Activated CD4-positive, alpha-beta T cell treated with anti-CD3 and anti-CD28 coated beads for 4 hours (primary cell): ENCODE measurements at places on chromosomes 2 and 18.

GRCh38 chr18:76259096-76259495, 235.9 kb downstream of the ZNF516 start:
- no peak for DNase-seq

GRCh38 chr2:168278424-168278888, 31.1 kb upstream of the STK39 start:
- no peak for DNase-seq

GRCh38 chr2:173387660-173388059, 33.0 kb downstream of the CDCA7 start:
- DNase-seq, result no peak

GRCh38 chr2:204933735-204934374, 388.6 kb downstream of the PARD3B start:
- DNase-seq, result no peak

- no peak for DNase-seq
These were observed 193.4 kb upstream of the MYT1L start for GRCh38 chr2:2524348-2524941.

DNA sequence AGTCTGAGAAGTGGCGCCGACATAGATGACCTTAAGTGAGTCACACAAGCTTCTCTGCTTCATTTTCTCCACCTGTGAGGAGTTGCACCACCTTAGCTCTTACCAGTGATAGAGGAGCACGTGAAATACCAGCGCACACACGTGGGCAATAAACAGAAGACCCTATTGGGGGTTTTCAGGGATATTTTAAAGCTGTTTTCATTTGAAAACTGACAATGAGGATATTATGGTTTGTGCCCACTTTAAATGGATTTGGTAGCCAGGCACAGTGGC, 47.3 kb upstream of the FZD7 start:
- DNase-seq, result no peak

DNA sequence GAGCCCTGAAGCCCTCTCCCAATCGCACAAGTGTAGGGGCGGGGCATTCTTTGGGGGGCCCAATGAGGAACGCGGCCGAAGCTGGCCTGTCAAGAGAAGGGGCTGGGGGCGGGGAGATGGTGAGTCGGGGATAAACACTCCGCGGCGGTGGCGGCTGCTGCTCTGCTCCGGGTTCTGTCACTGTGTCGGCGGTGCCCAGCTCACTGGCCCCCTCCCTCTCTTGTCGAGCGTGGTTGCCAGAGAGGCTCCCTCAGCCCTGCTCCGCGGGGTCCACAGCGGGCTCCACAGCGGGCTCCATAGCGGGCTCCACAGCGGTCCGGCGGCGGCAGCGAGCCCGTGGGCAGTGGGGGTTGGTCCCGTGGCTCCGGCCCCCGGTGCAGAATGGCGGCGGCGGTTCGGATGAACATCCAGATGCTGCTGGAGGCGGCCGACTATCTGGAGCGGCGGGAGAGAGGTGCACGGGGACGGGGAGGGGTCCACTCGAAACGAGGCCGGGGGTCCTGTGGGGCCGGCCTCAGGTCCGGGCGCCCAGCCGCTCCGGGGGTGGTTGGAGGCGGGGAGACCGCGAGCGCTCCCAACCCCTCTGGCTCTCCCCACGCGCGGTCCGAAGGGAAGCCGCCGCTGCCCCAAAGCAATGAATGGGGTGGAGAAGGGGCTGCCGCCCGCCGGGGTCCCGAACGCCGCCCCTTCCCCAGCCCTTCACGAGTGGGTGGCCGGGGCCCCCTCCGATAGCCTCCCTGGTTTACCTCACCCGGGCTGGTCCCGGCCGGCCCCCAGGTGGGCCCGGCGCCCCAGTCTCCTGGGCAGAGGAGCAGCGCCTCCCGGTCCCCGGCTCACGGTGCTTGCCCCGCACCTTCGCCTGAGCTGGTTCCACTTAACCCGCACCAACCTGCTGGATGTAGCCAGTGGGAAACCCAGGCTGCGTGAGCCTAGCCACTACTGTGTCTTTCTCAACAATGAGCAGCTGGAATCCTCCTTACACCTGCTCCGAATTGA, at the start of gene MXD1:
TSS of gene MXD1 (plus strand) at position 160 of the 996 bp plus-strand sequence. CDS start at position 382, 222 bp downstream.
- DNase-seq, result peak; percentile 100

- DNase-seq, result peak; percentile 42
These were observed at the start of gene SPR for GRCh38 chr2:72887032-72887739. SPR (plus strand) TSS chr2:72887408; CDS start chr2:72887433, 25 bp downstream.

- DNase-seq, result no peak
These were observed 86.7 kb upstream of the MSTN start for GRCh38 chr2:190149200-190149599.

DNA sequence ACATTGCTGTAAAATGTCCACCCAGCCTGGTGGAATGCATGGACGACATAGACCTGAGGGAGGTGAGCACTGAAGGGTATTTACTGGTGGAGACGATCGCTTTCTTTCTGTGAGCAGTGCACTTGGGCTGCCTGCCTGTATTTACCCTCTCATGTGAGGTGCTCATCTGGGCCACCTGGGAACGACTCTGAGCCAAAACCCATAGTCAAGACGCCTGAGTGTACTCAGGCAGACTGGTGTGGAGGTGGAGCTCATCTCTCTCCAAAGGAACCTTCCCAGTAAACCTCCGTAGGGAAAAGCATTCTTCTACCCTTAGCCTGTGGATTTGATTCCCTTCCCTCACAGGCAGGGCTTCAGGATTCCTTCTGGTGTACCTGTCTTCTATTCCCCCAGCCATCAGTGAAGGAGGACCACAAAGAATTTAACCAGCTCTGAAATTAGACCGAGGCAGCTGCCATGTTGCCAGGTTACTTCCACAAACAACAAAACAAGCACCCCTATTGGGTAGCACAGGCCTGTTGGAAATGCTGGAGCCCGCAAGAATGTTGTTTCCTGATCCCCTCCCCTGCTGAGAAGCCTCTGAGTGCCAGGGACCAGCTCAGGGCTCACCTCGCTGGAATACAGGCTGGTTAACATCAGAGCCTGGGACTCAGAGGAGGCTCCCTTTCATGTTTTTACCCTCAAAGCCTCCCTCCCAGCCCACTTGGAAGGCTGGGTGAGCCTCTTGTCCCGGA, 47.5 kb upstream of the TXNDC2 start:
- DNase-seq, result no peak

GRCh38 chr18:62018034-62018758, 125.4 kb upstream of the RNF152 start:
- no peak for DNase-seq

- DNase-seq, result peak; percentile 71
These were observed 38.8 kb upstream of the BMP10 start for GRCh38 chr2:68909793-68910674.

GRCh38 chr2:68434981-68435380, 32.1 kb downstream of the FBXO48 start:
- DNase-seq, result no peak

- no peak for DNase-seq
These were observed 24.0 kb downstream of the SULT1C4 start for GRCh38 chr2:108401800-108402199.

GRCh38 chr2:85497944-85498630, 40.9 kb upstream of the MAT2A start:
- no peak for DNase-seq

DNA sequence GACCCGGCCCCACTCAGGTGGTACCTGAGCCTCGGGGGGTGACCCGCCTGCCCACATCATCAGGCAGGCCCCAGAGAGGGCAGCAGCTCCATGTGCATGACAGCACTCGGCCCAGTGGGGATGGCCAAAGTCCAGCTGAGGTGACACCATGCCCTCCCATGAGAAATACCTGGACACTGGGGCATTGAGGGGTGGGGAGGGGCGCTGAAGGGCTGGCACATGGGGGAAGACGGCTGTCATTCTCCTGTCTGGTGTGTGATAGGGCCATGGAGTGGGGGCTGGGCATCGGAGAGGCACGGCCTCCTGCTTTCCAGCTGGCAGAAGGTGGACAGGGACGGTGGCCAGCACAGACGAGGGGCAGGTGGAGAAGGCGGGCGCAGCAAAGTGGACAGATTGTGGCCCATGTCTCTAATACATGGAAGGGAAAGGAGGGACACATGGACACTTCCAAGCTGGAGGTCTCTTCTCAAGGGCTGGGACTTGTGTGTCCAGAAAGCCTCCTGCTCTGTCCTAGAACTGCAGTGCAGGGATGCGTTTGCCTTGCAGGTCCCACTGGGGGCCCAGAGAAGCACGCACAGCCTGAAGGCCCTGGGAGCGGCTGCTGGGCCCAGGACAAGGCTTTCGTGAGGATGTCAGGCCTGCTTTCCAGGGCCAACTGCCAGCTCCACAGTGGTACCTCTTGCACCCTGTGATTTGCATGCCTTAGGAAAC, 302.2 kb downstream of the NDUFA10 start:
- no peak for DNase-seq

DNA sequence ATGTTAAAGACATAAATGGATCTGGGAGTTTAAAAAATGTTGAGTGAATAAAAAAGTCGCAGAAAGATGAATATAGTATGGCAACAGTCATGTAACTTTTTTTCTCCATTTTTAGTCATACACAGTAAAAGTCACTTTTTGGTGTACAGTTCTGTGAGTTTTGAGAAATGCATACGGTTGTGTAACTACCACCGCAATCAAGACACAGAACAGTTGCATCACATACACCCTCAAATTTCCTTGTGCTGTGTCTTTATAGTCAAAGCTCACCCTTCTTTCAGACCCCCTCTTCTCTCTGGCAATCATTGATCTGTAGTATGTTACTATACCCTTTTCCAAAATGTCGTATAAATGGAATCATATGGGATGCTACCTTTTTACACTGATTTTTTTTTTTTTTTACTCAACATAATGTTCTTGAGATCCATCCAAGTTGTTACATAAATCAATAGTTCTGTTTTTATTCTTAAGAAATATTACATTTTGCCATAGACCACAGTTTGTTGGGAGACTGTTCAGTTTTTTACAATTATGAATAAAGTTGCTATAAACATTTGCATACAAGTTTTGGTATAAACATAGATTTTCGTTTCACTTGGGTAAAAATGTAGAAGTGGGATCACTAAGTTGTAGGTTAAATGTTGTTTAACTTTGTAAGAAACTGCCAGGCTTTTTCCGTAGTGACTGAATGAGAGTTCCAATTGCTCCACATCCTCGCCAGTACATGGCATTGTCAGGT, 35.4 kb upstream of the AGFG1 start:
- DNase-seq, result no peak

DNA sequence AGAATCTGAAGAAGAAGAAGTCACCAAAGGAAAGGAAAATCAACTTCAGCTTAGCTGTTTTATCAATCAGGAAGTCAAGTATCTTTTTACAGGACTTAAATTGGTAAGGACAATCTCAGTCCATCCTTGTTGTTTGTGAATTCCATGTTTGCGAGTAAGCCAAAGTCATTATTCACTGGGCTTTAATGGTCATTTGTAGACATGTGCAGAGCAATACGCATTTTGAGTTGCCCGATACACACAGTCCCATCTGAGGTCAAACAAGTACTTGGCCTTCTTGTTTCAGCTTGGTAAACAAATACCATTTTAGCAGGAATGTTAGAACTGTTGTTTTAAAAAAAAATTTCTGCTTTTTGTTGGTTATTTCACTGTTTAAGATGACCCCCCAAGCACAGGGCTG, 40.9 kb downstream of the USP14 start:
- DNase-seq, result no peak

DNA sequence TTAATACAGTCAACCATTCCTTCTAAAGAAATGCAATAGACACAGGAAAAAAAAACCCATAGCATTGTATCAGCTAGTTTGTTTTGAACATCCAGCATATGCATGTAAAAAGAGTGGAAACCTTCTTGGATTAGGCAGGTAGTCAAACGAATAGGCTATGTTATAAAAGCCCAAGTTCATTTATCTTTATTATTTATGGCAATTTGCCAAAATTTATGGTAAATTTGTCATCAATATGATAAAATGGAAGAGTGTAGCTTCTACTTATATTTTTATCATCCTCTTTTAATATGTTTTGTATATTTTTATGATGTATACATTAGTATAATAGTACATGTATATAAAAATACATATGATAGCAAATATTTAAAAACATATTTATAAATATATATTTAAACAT, 23.9 kb downstream of the DSC1 start:
- no peak for DNase-seq

- DNase-seq, result no peak
These were observed 21.5 kb upstream of the PKDCC start for GRCh38 chr2:42026272-42026671.

GRCh38 chr2:29831560-29831959, 89.8 kb downstream of the ALK start:
- DNase-seq, result no peak

GRCh38 chr2:237434866-237435311, 20.9 kb upstream of the COL6A3 start:
- DNase-seq, result peak; percentile 79

GRCh38 chr2:158953926-158954763, 14.3 kb upstream of the TANC1 start:
- peak; percentile 24 for DNase-seq

GRCh38 chr2:158191076-158191895, 89.6 kb downstream of the UPP2 start:
- DNase-seq, result peak; percentile 15

GRCh38 chr2:225400060-225400511, 576 bp downstream of the NYAP2 start:
- peak; percentile 1 for DNase-seq

DNA sequence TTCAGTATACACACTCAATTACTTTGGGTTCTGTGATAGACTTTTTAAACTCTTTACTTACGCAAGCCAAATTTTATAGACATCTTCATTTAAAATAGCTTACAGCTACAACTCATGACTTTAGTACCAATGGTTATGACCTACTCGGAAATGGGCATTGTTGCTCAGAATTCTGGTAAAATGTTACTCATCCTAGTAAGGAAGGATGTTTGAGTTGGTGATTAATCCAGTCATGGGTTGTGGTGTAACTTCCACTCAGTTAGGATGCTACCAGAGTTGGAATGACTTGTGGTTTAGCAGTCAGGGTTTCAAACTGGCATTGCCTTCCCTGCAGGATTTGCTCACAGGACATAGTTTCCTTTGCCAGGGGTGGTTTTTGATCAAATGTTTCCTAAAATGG, 7.4 kb upstream of the NPC1 start:
- no peak for DNase-seq

DNA sequence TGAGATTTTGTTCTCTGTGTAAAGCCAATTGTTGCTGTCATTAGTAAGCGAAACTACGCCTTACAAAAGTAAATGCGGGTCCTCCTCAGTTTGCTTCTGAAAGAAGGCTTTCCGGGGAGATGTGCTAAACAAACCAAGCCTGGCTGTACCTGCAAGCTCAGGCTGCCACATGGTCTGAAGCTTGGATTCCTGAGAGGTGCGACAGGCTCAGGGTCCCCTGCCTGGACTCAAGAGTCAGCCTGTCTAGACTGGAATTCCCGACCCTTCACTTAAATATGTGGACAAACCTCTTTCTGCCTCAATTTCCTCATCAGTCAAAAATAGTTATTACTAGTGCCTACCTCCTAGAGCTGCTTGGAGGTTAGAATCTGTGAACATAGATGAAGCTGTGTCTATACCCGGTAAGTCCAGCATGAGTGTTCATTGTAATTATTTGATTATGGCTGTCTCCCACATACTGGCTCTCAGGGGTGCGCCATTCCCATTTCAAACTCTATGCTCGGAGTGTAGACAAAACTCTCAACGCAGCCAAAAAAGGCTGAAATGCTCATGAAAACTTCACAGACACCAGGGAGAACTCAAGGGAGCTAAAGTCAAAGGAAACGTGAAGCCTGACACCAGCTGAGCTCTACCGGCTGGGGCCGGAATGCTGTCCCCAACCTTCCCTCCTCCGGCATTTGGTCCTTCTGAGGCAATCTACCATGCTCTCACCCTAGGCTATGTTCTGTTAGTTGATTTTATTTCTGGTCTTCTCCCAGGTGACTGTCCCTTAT, 31.4 kb downstream of the SOWAHC start:
- DNase-seq, result no peak

GRCh38 chr2:35081001-35081621, 1274.5 kb upstream of the CRIM1 start:
- DNase-seq, result no peak
